Right hindlimb (tissue), 1 donor: ENCODE measurements at places on chromosomes 5 and 9.
A peak's percentile ranks its signal among the peaks of the same experiment; 100 is the strongest.

- peak; percentile 82 for DNase-seq
These were observed 617.8 kb downstream of the PDE4D start for GRCh38 chr5:59275510-59276324.

- DNase-seq = no peak
These were observed 9.3 kb downstream of the PDLIM4 start for GRCh38 chr5:132266836-132267160.

DNA sequence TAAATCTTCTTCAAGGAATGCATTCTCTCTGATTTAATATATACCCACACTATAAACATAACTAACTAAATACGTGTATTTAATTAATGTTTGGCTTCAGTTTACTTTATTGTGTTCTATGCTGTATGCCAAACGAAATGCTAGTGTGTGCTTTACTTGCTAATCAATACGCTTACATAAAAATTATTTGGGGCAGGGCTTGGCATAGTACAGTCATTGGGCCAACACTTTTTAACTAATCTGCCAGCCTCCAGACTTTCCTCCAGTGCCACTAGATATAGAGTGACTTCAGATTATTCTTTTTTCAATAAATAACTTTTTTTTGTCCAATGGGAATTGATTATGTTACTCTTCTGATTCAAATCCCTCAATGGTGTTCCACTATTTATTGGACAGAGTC, 8.7 kb upstream of the CARNMT1 start:
- no peak for DNase-seq

- no peak for DNase-seq
These were observed 48.8 kb downstream of the RAPGEF1 start for GRCh38 chr9:131690941-131691573.

DNA sequence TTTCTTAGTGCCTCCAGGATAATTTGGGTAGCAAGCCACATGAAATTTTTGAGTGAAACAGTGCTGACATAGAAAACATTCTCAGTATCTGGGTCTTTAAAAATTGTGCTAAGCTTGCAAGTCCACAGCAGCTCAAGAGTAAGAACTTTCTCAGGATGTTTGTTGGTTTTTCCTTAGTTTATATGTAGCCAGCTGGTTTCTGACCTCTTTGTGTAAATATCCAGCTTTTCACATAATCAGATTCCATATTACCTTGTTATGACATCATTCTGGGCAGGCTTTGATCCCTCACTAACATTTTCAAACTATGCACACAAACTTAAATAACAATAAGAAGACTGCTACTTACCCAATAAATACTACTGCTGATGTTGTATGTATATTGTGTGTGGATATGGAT, 82.9 kb upstream of the VCAN start:
- DNase-seq = no peak

- no peak for DNase-seq
These were observed 3.1 kb downstream of the EIF4E1B start for GRCh38 chr5:176633598-176633997.

DNA sequence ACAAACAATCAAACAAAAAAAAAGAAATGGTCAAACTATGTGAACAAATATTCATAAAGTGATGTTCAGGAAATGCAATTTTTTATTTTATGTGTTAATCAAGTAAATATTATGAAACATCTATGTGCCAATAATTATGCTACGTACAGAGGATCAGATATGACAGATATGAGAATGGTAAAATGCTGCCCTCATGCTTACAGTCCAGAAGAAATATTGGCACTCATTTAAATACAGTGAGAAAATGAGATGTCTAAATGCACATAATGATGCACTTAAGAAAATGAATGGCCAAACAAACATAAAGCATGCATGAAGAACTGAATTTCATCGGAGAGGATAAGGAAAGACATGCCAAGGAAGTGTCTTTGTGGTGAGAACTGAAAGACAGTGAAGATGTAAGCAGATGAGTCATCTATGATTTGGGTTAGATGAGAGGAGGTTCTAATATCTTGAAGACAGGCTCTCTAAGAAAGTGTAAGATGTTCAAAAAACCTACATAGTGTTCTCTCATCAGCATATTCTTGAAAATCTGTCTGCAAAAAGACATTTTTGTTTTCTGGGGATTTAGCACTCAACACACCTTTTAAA, 1231.1 kb upstream of the ACO1 start:
- no peak for DNase-seq

DNA sequence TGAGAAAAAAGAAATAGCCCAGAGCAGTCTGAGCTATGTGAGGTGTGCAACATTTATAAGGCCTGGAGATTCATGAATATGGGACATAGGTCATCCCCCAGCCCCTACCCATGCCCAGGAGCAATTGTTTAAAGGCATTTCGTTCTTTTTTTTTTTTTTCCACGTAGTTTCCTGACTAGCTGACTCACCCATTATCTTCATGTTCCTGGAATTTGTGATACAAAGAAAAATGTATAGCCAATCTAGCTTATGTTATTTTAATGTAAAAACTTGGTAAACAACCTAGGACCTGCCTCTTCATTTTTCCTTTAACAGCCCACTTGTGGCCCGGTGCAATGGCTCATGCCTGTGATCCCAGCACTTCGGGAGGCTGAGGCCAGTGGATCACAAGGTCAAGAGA, 81.3 kb downstream of the OSTF1 start:
- DNase-seq = no peak

GRCh38 chr9:1606253-1606652, 408.9 kb upstream of the SMARCA2 start:
- DNase-seq = no peak

GRCh38 chr9:33170464-33171415, 3.6 kb upstream of the B4GALT1 start:
- DNase-seq = peak; percentile 55

GRCh38 chr9:85212887-85213286, 528.9 kb downstream of the AGTPBP1 start:
- no peak for DNase-seq

DNA sequence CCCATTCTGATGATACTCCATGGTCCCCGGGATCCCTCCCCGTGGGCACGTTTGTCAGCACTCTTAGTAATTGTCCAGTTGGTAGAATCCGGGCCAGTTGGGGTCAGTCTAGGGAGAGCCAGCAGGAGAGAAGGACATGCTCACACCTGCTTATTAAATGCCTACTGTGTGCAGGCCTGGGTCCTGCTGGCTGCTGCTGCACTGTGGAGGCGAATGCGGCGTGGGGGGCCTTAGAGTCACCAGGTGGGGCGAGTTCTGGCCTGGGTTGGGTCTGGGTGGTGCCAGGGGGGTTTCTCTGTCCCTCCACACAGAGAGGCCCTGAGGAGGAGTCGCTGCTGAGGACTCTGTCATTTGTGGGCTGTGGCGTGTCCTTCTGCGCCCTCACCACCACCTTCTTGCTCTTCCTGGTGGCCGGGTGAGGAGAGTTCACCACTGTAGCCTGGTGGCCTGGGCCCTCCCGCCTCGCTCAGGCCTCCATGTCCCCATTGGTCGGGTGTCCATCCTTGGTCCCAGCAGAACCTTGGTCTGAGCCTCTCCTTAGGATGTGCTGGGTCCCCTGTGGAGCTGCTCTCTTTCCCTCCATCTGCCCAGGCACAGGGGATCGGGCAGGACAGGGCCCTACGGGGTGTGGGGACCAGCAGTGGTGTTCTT, 17.3 kb downstream of the ADGRD2 start:
- no peak for DNase-seq

DNA sequence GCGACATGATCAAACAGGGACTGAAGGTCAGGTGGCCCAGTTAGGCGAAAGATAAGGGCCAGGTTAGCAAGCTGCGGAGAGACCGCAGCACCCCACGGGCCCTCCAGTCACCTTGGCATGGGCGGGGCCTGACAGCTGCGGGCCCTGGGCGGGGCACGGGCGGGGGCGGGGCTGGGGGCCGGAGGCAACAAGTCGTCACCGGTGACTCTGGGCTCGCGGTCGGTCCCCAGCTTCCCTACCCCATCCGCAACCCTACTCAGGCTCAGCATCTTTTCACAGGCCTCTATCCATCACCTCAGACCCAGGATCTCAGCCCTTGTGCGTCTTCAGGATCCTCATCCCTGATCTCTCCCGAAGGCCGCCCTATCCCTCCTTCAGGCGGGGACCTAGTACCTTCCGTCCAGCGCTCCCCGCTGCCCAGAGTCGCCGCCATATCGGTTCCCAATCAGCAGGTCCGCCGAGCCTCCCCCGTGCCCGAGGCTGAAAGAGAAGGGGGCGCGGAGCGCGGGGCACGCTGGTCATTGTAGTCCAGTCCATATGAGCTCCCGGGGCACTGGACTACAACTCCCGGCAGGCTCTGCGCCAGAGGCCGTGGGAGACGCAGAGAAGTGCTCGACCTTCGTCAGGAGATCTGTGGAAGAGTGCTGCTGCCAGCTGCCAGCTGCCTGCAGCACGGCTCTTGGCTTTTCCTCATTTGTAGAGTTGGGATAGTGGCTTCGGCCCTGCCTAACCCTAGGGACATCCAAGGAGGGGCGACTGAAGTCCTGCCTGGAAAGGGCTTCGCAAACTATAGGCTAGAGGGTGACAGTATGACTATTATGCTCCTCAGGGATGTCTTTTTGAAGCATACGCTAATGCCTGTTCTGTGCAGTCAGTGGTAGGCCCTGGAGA, at the start of gene DNAJC18:
DNAJC18 (minus strand) TSS at position 513 of the 891 bp plus-strand sequence; CDS start at position 433, 80 bp downstream.
- peak; percentile 97 for DNase-seq

GRCh38 chr5:56088967-56089829, 94.4 kb upstream of the IL6ST start:
- DNase-seq = no peak

- DNase-seq = no peak
These were observed 193.1 kb downstream of the SLC12A2 start for GRCh38 chr5:128276537-128277216.

GRCh38 chr5:88813244-88813643, 69.7 kb downstream of the MEF2C start:
- no peak for DNase-seq

DNA sequence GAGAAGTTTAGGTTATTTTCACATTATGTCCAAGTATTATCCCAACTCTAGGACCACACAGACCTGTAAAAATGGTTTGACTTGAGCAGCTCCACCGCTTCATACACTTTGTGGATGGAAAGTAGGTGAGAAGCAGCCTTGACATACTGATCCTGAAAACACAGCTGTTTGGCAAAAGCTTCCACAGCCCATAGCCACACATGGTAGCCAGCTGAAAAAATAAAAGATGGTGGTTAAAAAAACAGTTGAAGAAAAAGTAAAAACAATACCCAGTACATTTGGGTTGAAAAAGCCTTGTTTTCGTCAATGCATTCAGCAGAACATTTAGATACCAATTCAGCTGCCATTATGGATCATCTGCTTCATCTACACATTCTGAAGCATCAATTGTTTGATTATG, 36.7 kb downstream of the GEMIN5 start:
- no peak for DNase-seq
